ENCODE measurements at places on chromosomes 6 and 20.

GRCh38 chr20:31836853-31837608, 8.4 kb downstream of the FOXS1 start:
- no peak for DNase-seq

- no peak for DNase-seq
These were observed 19.7 kb downstream of the KLHL31 start for GRCh38 chr6:53645859-53646258.

GRCh38 chr20:46365487-46366220, 40.8 kb downstream of the ELMO2 start:
- DNase-seq = no peak

DNA sequence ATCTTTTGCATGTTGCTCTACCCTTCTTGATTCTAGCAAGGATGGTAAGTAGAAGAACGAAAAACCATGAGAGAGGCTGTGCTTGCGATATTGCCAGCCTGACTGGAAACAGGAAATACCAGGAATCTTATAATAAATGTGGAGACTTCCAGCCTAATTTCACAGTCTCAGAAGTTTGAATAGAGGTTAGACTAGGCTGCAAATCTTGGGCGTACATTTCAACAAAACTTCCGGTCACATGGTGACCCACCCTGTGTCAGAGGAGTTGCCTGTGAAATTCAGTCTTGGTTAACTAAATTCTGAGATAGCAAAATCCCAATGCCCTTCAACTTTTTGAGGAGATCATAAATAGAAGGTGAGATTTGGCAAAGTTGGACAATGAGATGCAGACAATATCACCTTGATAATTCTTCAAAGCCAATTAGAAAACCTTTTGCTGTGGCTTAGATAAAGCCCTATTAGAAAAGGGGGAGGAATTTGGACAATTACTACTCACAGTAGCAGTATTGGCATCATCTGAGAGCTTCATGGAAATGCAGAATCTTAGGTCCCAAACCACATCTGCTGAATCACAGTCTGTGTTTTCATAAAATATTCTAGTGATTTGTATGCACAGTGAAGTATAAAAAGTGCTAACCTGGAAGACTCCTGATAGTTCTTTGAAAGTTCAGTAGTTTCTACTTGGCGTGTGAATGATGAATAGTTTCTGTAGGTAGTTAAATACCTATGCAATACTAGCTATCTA, 262.0 kb upstream of the JAG1 start:
- no peak for DNase-seq

DNA sequence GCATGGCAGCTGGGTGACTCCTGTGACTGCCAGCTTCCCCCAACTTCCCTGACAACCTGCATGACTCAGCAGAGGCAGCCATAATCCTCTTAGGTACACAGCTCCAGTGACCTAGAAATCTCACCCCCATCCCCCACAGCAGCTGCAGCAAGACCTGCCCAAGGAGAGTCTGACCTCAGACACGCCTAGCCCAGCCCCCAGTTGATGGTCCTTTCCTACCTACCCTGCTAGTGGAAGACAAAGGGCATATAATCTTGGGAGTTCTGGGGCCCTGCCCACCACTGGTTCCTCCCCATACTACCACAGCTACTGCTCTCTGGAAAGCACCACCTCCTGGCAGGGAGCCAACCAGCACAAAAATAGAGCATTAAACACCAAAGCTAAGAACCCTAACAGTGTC, 90.2 kb downstream of the F13A1 start:
- DNase-seq = no peak

DNA sequence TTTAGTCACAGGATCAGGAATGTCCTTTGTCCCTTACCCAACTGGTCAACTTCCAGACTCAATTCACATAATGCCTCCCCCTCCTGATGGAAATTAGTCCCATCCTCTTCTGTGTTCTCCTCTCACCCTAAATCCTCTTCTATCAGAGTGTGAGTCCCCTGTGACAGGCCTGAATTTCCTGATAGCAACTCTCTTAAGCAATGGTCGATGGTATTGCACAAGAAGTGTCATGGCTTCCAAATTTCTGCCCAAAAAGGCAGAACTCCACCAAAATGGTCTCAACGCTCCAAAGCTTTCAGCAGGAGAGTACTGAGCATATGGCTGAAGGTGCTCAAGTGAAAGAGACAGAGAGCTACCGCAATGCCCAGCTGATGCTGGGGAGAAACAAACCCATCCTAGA, 2.4 kb downstream of the PREP start:
- DNase-seq = no peak

- no peak for DNase-seq
These were observed 490.8 kb downstream of the HTR1B start for GRCh38 chr6:76972474-76972873.

GRCh38 chr6:15526212-15526701, 136.6 kb downstream of the DTNBP1 start:
- DNase-seq = no peak

DNA sequence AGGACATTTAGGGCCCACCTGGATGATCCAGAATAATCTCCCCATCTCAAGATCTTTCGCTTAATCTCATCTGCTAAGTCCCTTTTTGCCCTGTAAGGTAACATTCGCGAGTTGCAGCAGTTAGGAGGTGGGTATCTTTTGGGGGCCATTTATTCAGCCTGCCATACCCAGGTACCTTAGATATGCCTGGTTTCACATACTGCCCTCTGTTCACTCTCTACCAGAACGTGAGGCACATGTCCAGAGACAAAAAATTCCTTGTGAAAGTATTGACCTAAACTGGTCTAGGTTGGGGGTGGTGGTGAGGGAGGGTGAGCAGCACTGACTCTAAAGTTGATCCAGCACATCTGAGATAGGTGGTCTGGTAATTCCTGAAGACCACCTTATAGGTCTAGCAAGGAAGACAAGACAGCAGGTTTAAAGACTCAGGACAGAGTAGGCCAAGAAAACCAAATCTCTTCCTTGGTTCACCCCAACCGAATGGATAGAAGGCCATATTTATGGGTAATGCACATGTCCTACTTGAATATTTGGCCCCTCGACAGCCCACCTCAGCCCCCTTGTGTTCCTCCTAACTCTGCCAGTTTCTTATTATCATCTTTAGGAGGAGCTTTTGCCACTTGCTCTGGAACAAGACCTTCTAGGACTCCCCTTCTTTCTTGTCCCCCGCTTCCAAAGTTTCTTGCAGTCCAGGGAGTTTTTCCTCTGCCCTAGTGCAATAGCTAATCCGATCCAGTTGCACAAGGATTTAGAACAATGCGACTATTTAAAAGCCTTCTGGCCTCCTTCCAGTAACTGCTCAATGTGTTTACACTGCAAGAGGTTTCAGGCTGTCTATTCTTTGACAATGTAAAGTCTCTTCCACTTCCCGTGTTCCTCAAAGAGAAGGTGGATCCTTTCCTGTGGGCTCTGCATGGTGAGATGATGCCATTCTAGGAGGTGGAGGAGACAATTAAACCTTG, 213.0 kb upstream of the LAMP5 start:
- no peak for DNase-seq

DNA sequence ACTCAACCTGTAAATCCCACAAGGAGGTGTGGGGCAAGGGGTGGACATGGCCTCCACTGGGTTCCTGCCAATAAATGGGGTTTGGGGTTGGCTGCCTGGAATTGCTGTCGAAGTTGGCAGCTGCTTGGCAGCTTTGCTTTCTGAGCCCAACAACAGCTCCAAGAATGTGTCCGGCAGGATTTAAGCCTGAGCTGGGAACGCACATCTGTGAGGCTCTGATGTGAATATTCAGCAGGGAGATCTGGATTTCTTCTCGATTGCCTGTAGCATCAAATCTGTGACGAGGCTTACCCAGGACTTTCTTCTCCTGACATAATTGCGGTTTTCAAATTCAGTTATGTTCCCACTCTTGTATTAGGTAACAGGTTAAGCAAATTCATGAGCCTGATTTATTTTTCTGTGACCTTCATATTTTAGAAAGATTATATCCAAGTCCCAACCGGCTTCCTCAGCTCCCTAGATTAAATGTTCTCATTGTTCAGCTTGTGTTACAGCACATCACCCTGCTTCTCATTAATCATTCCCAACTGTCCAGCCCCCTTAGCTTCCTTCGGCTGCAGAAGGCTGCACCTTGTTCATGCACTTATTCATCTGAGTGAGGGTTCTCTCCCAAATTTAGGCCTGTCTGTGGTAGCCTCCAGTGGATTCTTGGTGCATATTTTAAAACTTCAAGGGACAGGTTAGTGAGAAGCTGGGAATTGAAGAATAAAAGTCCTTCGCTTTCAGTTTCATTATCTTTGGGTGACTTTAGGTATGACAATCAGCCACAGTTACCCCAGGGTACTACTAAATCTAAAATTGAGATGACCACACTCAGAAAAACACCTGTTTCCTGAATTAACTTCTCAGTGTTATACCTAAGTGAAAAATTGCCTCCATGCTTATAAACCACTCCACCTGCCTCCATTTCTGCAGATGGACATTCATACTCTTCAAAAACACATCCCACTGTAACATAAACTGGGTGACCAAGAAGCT, 310.0 kb downstream of the ESR1 start:
- no peak for DNase-seq

DNA sequence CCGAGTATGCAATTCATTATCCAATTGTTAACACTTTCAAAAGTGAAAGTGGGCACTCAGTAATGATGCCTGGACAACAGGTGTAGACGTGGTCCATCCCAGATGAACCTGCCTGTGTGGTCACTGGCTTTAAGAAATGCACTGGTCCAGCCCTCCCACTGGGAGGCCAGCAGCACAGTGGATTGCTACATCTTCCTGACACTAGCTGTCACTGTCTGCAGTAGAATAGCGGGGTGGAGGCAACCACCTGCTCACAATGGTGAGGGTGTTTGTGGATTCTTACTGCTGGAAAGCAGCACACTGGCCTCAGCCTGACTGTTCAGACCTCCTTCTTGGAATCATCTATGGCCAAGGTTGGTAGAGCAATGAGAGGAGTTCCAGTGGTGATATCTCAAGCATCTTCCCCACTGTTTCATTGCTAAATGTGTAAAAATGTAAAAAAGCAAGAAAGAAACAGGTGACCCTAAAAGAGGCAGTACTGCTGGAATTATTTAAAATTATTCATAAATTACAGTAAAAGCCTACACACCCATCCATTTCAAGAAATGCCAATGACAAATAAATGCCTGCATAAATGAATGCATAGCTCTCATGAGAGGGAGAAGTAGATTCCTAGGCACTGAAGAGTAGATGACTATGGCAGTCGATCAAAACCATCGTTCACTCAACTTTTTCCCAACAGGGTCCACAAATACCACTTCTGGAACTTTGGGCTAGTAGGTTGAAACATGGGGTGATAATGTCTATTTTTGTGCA, 228.0 kb upstream of the PLN start:
- DNase-seq = no peak

DNA sequence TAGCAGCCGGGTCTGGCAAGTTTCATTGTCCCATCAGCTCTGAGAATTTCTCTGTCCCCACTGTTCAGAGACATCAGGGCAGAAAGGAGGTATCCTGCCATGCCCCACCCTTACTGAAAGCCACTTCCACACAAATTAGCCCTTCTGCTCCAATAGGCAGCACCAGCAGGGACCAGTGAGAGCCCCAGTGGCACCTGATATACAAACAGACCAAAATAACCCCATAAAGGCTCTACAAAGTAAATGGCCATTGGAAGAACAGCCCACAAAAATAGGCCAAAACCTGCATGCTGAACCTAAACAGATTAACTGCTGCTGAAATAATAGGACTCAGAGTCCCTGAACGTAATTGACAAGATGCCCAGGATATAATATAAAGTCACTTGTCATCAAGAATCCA, 199.9 kb downstream of the TMEM200A start:
- no peak for DNase-seq

- DNase-seq = no peak
These were observed 11.2 kb downstream of the VEGFA start for GRCh38 chr6:43780941-43781928.

GRCh38 chr6:118288355-118289124, 259.6 kb upstream of the PLN start:
- no peak for DNase-seq

GRCh38 chr6:19873031-19873430, 35.9 kb downstream of the ID4 start:
- no peak for DNase-seq

DNA sequence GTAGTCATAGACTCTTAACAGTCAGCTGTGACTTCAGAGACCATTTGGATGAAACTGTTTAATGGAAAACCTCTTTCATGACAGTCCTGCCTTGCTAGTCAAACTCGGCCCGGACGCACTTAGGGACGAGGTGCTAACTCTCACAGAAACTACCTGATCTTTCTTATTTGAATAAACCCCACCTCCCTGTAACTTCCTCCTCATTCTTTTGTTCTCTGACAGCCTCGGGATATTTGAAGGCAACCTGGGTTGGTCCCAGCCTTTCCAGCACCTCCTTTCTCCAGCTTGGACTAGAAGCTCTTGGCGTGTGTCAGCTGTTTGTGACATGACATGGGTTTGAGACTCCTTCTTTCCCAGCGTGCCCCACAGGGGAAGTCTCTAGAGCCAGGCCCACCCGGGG, 175.3 kb upstream of the EXOC2 start:
- no peak for DNase-seq

DNA sequence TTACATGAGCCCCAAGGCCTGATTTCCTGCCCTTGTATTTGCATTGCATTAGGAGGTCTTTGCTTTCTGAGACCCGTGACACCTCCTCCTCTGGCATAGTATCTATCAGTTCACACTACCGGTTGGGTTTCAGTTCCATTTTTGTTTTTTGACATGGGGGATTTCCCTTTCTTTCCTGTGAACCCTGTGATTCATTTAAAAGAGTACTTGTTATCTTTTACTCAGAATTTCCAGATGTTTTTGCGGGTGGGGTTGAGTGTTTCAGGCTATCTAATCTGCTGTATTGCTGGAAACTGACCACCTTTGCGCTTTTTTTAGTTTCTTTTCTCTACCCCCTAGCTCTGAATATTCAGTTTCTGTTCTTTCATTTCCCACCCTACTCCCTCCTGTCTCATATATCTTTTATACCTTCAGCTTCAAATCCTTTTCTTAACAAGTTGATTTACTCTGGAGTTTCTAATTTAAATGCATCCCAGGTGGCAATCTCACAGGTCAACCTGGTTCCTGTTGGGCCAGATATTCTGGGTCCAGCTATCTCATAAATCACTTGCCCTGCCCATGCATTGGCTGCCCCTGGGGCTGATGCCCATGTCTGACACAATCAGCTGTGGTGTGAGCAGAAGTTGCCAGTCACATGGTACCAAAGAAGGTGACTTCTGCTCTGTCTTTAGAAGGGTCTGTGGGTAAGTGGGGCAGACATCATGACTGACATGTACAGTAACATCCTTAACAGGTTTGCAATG, 14.3 kb upstream of the NCOA3 start:
- DNase-seq = peak; percentile 13

GRCh38 chr6:9520417-9521151, 894.3 kb downstream of the TFAP2A start:
- DNase-seq = no peak

GRCh38 chr6:30216096-30216495, 2.9 kb upstream of the TRIM26 start:
- no peak for DNase-seq

DNA sequence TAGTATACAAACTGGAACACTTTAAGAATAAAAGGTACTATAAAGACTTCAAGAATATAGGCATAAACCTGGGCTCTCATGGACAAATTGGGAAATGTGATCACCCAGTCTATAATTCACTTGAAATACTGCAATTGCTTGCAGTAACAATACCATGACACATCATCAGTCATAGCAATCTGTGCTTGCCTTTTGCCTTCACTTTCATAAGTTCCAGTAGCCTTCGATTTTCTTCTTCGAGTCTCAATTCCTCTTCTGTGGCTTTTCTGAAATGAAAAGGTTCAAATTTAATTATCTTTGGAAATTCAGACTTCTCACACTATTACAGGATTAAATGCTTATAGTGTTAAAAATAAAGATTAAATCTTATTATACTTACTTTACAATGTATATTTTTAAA, 96.3 kb upstream of the ZBTB24 start:
- DNase-seq = no peak

GRCh38 chr6:149031859-149032598, 285.2 kb downstream of the UST start:
- no peak for DNase-seq

Measured in T-cell (primary cell).